Stimulated activated CD8-positive, alpha-beta memory T cell treated with anti-CD3 and anti-CD28 coated beads, Interleukin-7, amount 100 ng/mL, for 24 hours (primary cell): ENCODE measurements at places on chromosomes 11 and 22.

- no peak for DNase-seq
Measured at GRCh38 chr11:96079691-96080090, 155.8 kb upstream of the MTMR2 start.

GRCh38 chr11:117160826-117161225 is 16.7 kb downstream of the PAFAH1B2 start:
- DNase-seq, result no peak

GRCh38 chr11:45644981-45645889 is 20.2 kb downstream of the CHST1 start:
- DNase-seq, result no peak

GRCh38 chr22:24088816-24089215 is 77.7 kb downstream of the CABIN1 start:
- DNase-seq, result no peak

DNA sequence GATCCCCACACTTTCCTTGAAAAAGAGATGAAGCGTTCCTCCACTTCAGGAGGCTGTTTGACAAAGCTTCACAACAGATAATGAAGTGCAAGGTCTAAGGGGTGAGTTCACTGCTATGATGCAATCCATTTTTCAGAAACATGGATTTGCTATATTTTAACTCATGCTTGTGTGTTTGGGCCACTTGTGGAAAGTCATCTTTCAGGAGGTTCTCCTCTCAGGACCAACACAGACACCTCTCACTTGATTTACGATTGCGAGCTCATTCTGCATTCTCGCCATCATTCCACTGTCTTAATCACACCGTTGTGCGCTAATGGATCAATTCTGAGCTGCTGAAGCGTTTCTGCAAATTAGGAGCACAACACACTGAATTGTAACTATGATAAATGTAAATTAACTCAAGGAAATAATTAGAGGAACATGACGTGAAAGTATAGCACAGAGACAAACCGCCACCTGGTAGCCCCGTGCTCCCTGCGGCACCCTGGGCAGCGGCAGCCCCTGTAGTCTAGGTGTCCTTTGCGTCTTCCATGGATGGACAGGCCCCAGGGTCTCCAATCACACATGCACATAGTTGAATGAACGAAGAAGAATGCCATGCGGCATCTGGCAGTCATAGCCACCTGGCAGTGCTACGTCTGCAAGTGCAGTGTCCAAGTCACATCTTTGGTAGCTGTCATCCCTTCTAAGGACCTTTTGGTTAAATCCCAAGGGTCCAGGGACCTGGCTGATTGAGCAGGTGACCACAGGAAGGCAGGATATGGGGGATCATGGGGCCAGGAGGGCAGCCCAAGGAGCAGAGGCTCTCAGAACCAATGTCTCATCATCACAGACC is 28.1 kb upstream of the RTL6 start:
- no peak for DNase-seq

- DNase-seq, result no peak
Measured at GRCh38 chr11:109733245-109733644, 311.3 kb downstream of the C11orf87 start.

DNA sequence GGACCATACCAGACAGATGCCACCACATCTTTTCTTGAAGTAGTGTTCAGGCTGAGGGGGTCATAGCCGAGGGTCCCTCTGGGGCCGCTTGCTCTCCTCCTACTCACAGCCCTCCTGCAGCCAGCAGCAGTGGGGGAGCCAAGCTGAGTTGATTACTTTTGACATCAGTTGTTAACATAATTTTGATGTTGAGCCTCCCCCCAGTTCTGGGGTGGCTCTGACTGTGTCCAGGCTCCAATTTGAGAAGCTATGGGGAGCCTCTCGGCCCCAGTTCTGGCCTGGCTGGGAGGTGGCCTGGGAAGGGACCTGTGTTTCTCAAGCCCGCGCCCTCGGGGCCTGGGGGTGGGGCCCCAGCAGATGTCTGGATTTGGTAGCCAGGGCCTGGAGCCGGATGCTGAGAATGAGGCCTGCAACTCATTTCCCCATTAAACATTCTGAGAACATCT is 47.9 kb downstream of the KCNQ1OT1 start:
- DNase-seq, result no peak

DNA sequence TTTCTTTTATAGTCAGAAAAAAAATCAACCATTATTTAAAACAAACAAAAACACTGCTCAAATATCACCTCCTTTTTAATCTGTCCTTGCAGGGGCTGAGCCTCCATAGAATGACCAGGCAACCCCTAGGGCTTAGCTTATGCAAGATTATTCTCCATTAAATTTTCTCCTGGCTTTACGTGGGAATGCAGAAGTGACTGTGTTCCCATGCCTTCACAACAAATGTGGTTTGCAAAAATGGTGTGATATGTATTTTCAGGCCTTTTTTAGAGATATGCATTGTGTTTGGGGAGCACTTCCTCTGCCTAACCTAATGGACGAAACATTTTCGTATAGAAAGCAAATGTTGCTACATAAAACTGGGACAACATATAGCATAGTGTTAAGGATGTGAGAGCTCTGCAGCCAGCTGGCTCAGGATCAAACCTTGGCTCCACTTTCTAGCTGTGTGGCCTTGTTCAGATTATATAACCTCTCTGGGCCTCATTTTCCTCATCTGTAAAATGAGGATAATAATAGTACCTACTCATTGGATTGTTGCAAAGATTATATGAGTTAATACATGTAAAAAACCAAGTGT is 82.6 kb downstream of the PARVA start:
- no peak for DNase-seq

DNA sequence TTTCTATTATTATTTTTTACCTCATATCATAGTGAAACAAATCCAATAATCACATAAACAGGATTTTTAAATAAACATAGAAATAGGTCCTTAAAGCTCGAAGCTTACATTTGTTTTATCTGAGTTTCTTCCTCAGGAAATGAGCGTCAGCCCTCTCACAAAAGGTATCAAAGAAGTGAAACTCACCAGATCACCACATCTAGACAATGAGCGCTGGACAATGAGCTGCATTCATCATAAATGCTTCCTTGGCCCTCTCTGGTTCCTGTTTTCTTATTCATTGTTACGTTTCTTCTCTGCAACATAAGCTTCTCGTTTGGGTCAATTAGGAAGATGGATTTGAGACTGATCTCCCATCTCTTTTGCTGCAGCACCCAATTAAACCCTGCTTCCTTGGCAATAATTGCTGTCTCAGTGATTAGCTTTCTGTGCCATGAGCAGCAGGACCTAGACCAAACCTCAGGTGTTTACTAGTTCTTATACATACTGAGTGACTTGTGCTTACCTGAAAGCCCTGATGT is 649.9 kb upstream of the LUZP2 start:
- no peak for DNase-seq

- DNase-seq, result no peak
Measured at GRCh38 chr11:9525116-9525515, 48.4 kb upstream of the WEE1 start.

DNA sequence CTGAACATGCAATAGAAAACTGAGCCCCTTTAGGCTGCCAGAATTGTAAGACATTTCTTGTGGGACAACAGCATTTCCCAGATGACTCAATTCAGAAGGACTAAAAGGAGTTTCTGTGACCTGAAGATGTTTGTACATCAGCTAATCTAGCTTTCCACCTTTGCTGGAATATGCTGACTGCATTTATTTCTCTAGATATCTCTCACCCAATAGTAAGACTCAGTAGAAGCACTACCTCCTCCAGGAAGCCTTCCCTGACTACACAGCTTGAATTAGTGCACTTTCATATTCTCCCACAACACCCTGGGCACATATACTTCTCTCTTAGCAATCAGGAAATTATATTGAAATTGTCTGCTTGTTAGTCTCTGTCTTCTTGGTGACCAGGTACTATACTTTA is 98.1 kb upstream of the BLID start:
- no peak for DNase-seq

- DNase-seq, result no peak
Measured at GRCh38 chr11:91243630-91244029, 981.0 kb upstream of the FAT3 start.

- DNase-seq, result peak; percentile 49
Measured at GRCh38 chr22:42649246-42650099, at the start of gene CYB5R3. TSS of gene CYB5R3 (minus strand) at chr22:42649392. CDS start at chr22:42649315, 77 bp downstream.

DNA sequence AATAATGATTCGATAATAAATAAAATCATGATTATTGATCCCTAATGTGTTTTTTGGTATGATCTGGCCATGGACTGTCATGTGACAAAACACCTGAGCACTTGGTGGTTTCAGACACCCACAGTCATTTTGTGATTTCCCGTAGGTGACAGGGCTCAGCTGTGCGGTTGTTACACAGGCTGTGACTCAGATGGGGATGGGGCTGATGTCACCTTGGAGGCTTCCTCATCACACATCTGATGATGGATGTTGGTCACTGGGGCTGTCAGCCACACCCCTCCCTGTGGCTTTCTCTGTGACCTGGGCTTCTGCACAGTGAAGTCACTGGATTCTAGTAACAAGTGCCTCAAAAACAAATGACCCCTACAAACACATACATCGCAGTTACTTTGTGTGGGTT is 995.1 kb downstream of the BRD1 start:
- DNase-seq, result no peak

- no peak for DNase-seq
Measured at GRCh38 chr11:20247591-20248007, 87.3 kb upstream of the DBX1 start.

- DNase-seq, result no peak
Measured at GRCh38 chr11:86800076-86800959, at the start of gene PRSS23. TSS of gene PRSS23 (plus strand) at chr11:86800542. CDS start at chr11:86807644, 7,102 bp downstream.

- DNase-seq, result no peak
Measured at GRCh38 chr11:124867700-124868099, 2.5 kb downstream of the ROBO3 start.

- DNase-seq, result no peak
Measured at GRCh38 chr11:128942817-128943427, at the start of gene TP53AIP1. TSS of gene TP53AIP1 (minus strand) at chr11:128942871. CDS start at chr11:128937818, 5,053 bp downstream.

- DNase-seq, result no peak
Measured at GRCh38 chr22:36640106-36640672, 63.4 kb downstream of the CACNG2 start.

- no peak for DNase-seq
Measured at GRCh38 chr11:125624756-125625213, at the start of gene CHEK1. TSS of gene CHEK1 (plus strand) at chr11:125625163. CDS start at chr11:125626769, 1,606 bp downstream.
